ENCODE measurements at places on chromosomes 4 and X.

DNA sequence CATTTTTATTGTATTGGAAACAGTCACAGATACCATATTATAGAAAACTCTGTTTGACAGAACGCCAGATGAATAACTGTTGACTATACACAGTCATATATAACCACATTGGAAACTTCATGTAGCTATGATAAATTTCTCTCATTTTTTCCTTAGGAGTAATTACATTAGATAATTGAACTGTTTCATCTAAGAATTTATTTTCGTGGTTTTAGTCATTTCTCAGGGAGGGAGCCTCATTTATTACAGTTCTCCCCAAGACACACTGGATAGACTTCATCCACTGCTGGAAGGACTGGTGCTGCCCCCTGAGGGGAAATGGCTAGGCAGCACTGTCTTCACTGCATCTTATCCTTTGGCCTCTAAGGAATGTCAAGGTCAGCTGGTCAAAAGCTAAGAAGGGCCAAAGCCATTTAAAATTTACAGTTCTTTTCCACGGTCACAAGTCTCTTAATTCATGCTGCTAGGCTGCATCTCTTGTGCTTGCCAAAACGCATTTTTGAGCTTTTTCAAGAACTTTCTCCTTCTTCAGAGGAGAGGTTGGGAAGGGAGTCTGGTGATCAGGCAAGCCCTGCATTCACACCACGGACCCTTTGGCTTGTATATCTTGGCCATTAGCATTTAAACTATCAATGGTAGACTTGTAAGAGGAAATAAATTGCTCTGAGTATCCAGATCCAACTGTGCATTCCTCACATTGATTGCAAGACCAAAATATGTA is 145.1 kb downstream of the CBR4 start:
- DNase-seq: no peak

DNA sequence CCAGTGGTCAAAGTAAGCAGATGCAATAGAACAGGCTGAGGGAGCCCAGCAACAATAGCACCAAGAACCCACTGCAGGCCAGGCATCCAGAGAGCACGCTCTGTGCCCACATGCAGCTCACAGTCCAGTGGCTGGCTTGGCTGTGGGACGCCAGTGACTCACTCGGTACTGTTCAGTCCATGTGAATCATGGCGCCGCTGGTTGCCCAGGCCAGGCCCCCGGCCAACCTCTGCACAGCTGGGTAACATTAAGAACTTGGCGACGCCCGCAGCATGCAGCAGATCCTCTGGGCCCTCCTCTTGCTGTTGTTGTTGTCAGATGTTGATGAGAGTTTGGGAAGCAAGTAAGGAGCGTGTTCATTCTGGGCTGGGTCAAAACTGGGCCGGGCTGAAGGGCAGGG is 60.5 kb downstream of the MSX1 start:
- DNase-seq: no peak

- DNase-seq: no peak
These were observed 1805.6 kb upstream of the TENM3 start for GRCh38 chr4:180437601-180438000.

- no peak for DNase-seq
These were observed 534.4 kb downstream of the MID1IP1 start for GRCh38 chrX:39335513-39336235.

DNA sequence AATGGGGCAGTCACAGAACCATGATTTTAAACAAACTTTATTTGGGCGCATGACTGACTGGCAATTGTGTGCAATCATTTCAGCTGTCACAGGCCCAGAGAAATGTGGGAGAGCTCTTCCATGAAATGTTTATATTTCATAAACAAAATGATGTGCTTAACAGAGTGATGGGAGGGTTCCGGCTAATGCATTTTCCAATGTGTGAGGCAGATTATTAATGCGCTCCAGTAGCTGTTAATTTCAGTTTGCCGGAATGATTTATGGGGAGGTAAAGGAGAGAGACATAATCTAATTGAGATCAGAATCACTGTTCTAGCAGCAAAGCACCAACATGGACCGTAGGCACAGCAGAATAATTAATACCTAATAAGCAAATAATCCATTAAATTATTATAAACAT is 55.6 kb downstream of the NKX6-1 start:
- DNase-seq: no peak

DNA sequence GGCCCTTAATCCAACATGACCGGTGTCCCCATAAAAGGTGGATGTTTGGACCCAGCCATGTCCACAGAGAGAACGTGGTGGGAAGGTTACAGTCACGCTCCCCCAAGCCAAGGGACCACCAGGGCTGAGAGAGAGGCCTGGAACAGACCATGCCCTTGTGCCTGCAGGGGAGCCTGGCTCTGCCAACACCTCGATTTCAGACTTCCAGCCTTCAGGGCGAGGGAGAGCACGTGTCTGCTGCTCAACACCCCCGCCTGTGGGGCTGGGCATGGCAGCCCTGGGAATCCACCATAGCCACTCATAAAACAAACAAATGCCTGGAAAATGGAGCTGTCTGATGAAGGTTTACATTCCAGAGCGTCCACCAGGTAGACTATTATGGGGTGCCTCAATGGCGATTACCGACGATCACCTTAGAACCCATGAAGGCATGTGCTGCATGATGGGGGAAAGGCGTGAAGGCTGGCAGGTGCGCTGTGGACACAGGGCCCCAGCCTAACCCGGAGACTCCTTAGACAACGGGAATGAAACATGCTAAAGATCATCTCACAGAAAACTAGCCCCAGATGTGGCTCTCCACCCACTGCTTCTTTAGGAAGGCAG is 42.3 kb upstream of the HMX1 start:
- DNase-seq: peak; percentile 6

GRCh38 chr4:6939761-6940743 is 30.4 kb downstream of the TBC1D14 start:
- no peak for DNase-seq

Measured in head of caudate nucleus (tissue), 42 donors.